NCI-H226 (cell line): ENCODE measurements at places on chromosomes 5 and 9.

- DNase-seq: peak; percentile 23
Measured at GRCh38 chr5:17186256-17186655, 31.2 kb upstream of the BASP1 start.

DNA sequence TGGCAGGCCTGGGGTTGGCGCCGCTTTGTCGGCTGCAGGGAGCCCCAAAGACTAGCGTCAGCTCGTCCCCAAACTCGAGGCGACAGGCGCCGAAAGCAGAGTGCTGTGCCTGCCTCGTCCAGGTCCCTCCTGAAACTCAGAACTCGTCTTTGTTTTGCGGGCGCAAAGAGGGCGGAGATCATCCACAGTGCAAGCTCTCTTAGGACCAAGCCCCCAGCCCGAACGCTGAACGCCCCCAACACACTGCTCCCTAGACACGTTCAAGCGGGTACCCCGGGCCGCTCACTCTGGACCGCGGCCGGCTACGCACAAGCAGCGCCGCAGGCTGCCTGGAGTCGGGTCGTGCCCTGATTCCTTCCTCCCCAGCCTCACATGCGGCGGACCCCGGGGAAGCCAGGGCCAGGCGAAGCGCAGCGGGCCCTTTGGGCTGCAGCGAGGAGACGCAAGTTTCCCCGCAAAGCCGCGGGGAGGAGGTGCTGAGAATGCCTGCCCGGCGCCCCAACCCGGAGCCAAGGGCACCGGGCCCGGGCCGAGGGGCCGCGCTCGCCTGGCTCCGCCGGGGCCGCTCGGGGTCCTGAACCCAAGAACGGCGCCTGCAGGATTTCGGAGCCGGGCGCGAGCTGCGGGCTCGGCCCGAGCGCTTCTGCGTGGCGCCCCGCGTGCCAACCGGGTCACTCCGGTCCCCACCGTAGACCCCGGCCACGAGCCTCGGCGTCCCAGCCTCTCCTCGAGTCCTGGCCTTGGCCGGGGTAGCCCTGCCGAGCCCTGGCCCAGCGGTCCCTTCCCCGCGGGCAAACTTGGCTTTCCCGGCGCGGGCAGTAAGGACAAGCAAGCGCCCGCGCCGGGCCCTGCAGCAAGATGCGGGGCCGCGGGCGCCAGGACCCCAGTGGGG lies 738 bp downstream of the FSTL4 start:
- DNase-seq: no peak

DNA sequence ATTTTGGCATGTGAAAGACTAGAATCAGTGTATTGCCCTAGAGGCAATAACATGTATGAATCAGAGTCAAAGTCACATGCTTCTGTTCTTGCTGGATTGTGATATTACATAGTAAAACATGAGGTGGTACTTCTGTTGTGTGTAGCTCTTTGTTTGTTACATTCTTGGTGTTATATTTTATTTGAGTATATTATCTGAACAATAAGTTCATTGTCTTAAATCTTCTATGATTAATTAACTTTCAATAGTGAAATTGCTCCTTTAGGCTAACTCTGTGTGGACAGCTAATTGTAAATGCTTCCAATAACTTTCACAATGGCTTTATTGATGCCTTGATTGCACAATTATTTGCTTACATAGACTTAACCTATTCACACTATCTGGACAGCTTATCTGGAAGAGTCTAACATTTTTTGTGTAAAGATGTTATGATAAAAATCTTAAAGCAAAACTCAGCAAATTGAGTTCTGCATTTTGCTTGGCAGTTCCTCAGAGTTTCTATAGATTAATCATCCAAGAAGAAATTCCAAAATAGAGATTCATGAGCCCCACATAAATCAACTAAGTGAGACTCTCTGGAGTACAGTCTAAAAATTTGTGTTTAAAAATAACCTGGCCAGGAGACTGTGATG lies 239.6 kb upstream of the TUSC1 start:
- no peak for DNase-seq

DNA sequence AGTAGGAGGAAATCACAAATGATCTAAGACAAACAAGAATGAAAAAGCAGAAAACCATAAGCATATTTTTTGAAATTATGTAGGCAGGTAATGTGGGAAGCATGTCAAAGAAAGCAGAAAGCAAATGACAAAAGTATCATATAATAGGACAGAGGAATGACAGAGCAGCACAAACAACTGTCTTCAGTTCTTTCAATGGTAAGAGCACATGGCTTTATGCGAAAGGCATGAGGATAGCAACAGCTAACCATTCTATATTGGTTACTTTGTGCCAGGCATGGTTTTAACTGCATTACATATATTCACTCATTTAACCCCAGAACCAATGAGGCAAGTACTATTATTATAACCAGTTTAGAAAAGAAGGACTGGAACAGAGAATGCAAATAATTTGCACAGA lies 137.4 kb downstream of the FBXL7 start:
- no peak for DNase-seq

DNA sequence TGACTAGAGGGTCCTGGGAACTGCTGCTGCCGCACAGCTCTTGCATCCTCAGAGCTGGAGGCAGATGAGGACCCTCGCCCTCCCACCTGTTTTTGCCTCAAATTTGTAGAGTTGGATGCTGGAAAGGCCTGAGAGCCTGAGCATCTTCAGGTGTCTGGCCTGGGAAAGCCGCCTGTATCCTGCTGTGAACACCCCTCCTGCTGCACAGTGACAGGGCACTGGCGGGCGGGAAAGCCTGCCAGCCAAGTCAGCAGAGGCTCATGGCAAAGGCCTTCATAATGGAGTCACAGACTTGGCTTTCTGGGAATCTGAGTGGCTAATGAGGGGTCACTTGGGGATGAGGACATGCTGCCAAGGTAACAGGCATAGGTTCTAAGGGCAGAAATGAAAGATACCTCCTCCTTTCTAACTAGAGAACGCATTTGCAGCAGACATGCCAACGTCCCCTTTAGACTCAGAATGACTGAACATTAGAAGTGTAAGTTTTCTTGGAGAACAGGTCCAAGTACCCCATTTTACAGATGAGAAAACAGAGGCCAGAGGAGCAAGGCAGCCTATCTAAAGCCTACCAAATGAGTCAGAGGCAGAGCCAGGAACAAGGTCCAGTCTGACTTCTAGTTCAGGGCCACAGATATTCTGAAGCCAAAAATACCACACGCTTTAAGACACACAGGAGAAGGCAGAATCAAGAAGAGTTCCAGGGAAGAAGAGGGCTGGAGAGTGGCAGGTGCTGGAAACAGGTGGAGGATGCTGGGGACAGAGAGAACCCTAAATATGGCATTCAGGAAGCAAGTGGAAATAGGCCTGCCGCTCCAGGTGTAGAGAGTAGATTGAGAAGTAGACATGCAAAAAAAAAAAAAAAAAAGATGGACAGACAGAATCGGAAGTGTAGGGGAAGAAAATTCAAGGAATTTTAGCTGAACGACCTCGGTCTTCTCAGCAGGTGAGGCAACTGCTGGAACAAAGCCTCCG lies 44.1 kb downstream of the EPB41L4B start:
- DNase-seq: no peak

DNA sequence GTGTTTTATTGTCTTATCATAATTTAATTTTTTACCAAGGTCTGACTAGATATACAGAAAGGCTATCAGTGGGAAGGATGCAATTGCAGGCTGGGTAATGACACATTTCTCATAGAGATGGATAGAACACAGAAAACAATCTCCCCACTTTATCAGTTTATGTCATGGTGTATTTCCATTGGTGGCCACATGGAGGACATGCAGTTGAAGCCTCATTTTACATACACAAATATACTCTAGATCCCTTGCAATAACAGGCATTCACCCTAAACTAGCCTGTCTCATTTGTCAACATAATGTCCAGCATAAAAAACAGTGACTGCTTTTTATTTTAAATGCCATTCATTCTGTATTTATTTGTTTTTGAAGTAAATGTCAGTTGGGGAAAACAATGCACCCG lies 526.3 kb downstream of the GABRG2 start:
- DNase-seq: no peak
